Pancreas (tissue), 10 donors: ENCODE measurements at places on chromosomes 1 and 21.

DNA sequence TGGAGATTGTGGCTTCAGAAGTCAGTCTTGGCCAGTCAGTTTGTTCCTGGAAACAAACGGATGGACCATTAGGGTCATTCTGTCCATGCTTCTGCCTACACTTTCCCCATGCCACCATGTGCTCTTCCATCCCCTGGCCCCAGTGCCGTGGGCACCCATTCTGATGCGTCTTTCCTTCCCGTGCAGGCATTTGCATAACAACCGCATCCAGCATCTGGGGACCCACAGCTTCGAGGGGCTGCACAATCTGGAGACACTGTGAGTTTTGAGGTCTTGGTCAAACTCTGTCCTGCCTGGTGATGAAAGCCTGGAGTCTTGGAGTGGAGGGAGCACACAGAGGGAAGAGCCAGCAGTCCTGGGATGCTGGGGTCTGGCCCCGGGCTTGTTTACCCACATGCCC lies 61.1 kb downstream of the UBE2T start:
- no peak for DNase-seq

DNA sequence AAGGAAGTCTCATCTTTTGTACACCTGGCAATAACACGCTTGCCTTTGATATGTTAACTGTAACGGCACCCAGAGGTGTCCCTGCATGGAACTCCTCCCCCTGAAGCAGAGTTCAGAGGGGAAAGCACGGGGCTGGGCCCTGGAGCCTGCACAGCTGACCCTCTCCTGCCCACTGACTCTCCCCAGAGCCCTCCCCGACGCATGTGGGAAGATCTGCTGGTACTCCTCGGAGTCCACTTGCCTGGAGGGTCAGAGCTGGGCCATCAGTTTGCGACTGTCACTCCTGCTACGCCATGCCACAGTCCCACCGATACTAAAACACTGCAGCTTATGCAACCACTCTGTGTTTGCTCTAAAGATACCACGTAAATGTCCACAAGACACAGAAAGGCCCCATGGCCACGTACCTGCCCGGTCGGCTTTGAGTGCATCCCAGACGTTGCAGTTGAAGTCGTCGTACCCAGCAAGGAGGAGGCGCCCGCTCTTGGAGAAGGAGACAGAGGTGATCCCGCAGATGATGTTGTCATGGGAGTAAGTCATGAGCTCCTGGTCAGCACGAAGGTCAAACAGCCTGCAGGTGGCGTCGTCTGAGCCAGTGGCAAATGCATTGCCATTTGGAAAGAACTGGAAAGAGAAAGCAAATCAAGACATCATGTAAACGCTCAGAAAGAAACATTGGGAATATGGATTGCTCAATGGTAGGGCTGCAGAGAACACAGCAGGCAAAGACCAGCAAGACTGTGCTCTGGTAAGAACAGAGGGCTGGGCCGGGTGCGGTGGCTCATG lies 10.6 kb upstream of the NADK start:
- no peak for DNase-seq

DNA sequence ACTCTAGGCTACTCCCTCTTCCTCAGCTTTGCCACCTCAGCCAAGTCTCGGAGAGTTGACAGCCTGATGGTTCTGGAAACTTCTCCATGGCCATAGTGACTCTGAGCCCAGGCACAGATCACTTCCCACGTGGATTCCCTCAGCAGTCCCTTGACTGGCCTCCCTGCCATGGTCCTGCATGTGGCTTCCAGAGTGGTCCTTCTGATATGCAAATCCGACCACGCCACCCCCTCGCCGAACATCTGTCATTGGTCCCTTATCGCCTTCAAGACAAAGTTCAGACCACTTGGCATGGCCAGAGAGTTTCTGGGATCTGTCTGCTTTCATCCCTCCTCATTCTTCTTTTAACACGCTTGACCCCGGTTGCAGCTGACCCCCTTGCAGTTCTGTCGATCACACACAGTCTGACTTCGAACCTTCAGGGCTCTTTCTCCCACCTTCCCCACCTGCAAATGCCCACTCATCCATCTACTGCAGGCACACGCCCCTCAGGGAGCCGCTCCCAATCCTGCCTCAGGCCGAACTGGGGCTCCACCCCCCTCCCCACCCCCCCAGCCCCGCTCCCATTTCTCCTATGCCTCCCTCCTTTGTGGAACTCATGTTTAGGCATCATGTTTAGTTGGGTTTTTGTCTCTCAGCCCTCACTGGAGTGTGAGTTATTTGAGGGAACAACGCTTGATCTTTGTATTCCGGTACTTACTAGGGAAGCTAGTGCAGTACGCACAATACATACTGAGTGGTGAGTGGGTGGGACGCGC lies 29.0 kb downstream of the KIAA1614 start:
- no peak for DNase-seq

DNA sequence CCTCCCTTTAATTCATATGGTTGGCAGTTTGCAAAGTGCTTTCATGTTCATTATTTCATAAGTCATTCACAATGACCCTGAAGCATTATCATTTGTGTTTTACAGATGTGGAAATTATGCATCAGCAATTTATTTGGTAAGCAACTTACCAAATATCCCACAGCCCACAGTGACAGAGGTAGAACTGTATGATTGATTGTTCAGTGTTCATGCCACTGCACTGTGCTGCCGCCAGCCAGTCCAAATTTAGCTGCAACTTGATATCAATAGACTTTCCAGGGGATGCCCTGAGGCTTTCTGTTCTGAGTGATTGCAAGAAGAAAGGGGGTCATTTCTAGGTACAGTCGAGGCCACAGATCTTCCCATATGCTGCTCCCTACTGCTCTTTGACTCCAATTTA lies 380.3 kb downstream of the PLPP3 start:
- DNase-seq, result no peak

GRCh38 chr1:166383137-166383536 lies 216.3 kb upstream of the FAM78B start:
- DNase-seq, result no peak

DNA sequence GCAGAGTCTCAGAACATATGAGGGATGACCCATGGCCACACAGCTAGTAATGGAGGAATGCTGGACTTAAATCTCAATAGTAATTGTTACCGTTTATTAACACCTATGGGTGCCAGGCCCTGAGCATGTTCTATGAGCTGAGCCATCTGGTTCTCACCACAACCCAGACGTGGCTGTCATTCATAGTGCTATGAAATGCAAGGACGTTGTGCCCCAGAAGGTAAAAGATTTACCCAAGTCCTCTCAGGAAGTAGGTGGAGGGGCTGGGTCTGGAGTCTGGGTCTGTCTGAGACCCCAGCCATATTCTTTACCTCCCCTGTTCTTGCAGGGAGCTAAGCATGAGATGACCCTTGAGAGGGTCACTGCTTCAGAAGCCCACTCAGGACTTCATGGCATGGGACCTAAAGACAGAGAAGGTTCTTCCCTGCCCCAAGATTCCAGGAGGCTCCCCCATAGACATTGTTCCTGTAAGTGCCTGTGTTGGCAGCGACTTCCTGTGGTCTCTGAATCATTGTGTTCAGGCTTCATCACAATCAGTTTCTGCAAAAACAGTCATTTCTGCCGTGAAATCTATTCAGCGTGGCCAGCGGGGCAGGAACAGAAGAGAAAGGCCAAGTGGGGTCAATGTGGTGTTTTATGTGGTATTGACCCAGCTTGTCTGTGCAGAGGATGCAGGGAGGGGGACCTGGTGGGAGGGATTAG lies 475.4 kb downstream of the PTPRU start:
- DNase-seq, result no peak

DNA sequence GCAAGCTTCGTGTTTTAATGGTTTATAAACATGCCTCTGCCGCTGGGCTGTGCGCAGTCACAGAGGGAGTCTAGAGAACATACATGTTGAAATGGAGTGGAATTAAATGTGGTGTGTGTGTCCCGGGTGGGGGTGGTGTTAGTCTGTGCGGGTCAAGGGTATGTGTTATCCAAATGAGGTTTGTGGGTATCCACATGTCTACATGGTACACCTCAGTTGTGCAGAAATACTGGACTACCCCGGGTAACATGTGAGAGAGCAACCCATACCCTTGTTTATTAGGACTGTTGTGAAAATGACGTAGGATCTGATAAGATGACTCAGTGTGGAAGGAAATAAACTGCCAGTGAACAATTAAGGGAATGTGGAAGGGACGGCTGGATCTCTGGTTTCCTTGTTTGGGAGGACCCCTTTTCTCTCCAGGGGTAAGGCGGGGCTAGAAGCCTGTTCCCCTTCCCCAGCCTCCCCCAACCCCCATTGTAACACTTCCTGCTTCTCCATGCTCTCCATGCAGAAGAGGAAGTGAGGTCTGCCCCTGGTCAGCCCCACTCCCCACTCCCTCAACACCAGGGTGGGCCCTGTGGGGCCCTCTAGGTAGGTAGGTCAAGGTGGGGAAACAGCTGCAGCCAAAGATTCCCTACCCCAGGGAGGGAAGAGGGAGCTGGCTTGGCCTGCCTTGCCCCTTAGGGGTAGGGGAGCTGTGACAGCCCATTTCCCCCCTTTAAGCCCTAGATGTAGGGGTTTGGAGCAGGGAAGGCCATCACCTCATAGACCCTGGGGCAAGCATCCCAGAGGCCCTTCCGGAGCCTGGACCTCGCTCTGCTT lies 690 bp downstream of the EPS8L3 start:
- peak; percentile 41 for DNase-seq

GRCh38 chr1:2405588-2406295 lies 6.6 kb downstream of the PEX10 start:
- no peak for DNase-seq

- DNase-seq, result no peak
Measured at GRCh38 chr21:24436236-24436635, 1171.0 kb downstream of the MRPL39 start.

DNA sequence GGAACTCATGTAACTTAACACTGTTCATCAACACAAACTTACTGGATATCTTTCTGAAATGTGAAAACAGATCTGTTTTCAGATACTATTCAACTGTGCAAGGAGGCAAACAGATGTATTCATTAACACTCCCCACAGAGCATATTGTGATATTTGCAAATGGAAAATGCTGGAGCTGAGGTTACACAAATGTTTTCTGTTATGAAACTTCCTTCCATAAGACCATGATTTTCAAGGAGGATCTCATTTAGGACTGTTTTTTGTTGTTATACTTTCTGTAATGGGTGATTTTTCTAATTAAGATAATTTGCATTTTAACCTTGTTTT lies 56.1 kb downstream of the GABPA start:
- no peak for DNase-seq

DNA sequence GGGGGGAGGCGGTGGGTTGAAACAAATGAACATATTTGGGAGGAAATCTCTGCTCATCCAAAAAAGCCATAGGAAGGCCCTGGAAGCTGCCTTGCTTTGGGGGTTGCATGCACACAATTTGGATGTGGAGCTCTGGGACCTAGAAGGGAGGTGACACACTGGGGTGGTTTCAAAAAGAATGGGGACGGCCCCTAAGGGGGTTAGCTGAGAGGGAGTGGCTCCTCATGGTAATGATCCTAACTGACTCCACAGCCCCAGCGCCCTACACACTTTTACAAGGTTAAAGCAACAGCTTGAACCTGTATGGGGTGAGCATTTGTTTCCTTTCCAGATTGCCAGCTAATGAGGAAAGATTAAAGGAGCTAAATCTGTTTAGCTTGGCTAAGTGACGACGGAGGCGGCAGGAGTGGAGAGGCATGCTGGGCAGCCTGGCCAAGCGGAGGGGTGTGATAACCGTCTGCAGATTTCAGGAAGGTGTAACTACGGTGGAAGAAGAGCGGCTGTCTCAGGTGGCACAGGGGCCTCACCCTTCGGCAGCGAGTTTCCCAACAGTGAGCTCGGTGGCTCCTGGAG lies 107.3 kb downstream of the RNF220 start:
- DNase-seq, result no peak

- no peak for DNase-seq
Measured at GRCh38 chr1:203663821-203664220, 37.2 kb downstream of the ATP2B4 start.

DNA sequence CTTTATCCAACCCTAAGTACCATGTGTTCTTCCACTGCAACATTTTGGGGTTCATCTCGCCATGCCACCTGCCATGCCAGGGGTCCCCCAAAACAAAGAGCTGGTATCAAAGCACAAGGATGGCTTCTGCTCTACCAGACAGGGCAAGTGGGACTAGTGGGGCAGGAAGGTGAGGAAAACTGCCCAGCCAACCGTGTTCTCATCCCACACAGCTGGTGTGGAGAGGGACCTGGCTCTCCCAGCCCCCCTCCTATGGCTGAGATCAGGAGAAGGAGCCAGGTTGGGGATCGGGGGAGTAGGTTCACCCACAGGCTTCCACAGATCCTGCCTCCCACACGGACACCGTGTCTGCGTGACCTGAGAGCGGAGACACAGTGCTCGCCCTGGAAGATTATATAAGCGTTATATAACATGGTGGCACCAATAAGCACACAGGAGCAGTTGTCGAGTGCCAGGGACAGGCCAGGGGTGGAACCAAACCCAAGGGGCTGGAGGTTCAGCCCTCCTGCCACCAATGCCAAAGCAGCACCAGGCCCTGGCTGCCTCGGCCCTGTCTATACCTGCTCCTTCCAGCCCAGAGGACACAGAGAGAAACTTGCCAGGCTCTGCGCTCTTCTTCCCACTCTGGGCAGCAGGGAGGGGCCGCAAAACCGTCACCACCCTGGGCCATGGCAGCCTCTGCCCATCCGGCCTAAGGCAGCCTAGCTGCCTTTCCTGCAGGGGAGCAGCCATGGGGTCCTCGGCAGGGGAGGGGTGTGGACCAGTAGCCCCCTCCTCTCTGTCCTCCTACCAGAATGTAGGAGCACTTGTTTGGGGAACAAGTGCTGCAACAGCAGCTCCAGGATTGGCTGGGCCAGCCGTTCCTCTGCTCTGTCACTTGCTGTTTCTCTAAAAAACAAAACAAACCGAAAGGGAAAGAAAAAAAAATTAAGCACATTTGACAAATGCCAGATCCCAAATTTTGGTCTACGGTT lies 43.5 kb downstream of the CD34 start:
- peak; percentile 76 for DNase-seq

GRCh38 chr1:185517808-185518419 lies 200.9 kb upstream of the IVNS1ABP start:
- DNase-seq, result no peak

GRCh38 chr1:26218906-26219494 lies 15.0 kb upstream of the CEP85 start:
- peak; percentile 76 for DNase-seq

DNA sequence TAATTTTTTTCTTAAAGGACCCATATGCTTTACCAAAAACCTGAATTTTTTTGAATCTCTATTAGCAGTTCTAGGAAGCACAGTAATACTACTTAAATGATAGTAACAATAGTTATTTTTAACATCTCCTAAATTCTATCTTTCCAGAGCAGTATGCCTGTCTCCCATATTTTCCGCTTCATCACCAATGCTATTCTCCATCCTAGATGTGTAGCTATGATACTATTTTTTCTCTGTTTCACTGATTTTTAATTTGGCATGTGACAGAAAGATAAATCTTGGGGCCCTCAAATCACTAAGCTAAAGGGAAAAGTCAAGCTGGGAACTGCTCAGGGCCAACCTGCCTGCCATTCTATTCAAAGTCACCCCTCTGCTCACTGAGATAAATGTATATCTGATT lies 102.3 kb upstream of the HMCN1 start:
- DNase-seq, result no peak

GRCh38 chr1:50438945-50439344 lies 15.7 kb upstream of the DMRTA2 start:
- no peak for DNase-seq

DNA sequence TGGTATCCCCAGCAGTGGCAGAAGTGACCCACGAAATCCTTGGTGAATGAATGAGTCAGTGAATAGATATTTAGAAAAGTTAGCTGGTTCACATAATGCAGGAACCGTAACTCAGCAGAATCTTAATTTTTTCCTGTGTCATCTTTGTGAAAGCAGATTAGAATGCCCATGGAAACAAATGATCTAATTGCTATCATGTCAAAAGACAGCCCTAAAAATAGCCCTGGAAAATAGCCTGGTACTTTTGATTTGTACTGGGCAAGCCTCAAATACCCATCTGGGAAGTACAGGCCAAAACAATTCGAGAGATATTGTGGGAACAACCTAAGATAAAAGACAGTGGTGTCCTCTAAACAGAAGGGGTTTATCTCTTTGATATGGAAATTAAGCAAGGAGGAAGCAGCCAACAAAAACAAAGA lies 21.1 kb downstream of the FYB2 start:
- DNase-seq, result no peak
